ENCODE measurements at places on chromosomes 3 and 15.

DNA sequence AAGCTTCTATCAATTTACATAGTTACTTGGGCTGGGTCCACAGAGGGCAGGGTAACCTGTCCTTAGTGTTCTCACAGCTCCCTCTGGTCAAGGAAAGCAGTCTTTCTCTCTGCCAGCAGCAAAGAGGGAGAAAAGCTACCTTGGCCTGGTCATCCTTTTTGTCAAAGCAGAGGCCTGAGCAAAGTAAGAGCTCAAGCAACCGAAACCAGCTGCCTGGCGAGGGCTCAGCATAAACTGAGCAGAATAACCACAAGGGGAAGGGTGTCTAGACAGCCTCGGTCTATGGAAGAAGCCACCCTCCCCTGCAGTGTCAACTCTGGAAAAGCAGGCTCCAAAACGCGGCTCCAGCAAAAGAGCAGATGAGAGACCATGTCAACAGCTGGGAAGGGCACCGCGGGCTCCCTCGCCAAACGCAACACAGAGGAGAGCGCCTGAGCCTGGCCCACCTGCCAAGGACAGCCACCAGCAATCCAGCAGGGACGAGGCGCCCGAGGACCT, 17.4 kb downstream of the LRIG1 start:
- DNase-seq: no peak

DNA sequence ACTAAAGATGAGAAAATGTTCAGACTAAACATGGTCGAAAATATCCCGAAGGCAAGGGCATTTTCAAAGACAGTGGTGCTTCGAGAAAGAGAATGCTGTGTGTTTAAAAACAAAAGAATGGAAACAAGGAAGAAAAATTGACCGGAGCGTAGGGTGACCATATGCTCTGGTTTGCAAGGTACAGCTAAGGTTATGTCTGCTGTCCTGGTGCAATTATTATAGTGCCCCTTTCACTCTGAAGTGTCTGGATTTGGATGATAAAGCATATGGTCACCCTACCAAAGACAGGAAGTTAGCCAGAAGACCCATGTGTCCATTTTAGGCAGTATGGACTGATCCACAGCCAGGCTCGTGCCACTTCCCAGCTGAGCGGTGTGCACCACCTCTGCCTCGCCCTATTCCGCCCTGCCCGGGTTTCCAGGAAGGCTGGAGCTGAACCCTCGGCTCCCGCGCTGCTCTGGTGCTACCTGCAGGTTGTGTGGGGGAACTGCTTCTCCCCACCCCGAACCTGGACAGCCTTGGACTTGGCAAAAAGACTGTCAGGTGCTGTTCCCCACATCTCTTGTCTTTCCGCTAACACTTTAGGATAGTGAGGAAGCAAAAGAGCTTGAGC, 25.2 kb downstream of the GOLGA6D start:
- peak; percentile 29 for DNase-seq

GRCh38 chr3:84209474-84209873, 749.3 kb upstream of the CADM2 start:
- no peak for DNase-seq

- DNase-seq: no peak
Measured at GRCh38 chr3:42503957-42504333, 1.5 kb downstream of the VIPR1 start.

DNA sequence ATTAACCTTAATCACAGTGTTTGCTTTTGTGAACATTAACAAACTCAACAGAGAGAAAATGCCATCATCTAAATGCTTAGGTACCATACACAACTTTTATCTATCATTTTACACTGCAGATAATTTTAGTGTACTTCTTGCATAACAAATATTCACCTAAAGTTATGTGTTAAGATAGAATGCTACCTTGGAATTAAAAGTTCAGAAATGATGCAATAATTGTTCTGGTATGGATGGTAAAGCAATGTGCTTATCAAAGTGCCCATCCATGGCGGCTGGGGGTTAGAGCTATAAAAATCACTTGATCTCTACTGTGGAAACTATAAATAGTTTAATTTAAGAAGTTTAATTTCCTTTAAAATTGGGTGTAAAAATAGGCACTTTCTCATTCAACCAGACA, 28.7 kb downstream of the SATB1 start:
- DNase-seq: no peak

- no peak for DNase-seq
Measured at GRCh38 chr3:120767106-120767505, 24.6 kb downstream of the GTF2E1 start.
